ENCODE measurements at places on chromosomes 2 and 18.
A peak's percentile ranks its signal among the peaks of the same experiment; 100 is the strongest.

- peak; percentile 73 for DNase-seq
Measured at GRCh38 chr2:239369631-239370161, 31.1 kb downstream of the HDAC4 start.

DNA sequence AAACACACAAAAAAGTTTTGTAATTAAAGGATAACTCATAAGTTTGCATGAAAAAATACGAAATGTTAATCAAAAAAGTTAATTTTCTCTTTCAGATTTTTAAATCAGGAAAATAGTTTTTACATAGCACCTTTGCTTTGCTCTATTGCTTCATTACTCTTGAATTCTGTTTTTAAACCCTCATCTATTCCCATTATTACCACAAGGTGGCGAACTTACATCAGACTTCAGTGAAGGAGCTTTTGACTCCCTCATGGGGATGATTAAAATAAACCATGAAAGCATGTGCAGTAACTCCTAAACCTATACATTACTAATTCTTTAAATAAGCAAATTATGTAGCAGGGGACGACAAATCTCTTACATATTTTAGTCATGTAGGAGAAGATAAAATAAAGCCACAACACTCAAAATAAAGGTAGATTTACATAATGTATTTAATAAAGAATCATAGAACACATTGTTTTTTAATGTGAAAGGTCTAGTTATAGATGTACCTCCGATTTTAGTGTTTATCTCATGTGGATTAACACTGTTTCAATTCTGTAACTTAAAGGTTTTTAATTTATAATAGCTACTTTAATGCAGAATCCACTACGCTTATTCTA, 105.2 kb downstream of the NETO1 start:
- peak; percentile 46 for DNase-seq

- no peak for DNase-seq
Measured at GRCh38 chr2:214542866-214543265, 132.0 kb downstream of the VWC2L start.

- no peak for DNase-seq
Measured at GRCh38 chr2:213766465-213766901, 482.2 kb downstream of the SPAG16 start.

DNA sequence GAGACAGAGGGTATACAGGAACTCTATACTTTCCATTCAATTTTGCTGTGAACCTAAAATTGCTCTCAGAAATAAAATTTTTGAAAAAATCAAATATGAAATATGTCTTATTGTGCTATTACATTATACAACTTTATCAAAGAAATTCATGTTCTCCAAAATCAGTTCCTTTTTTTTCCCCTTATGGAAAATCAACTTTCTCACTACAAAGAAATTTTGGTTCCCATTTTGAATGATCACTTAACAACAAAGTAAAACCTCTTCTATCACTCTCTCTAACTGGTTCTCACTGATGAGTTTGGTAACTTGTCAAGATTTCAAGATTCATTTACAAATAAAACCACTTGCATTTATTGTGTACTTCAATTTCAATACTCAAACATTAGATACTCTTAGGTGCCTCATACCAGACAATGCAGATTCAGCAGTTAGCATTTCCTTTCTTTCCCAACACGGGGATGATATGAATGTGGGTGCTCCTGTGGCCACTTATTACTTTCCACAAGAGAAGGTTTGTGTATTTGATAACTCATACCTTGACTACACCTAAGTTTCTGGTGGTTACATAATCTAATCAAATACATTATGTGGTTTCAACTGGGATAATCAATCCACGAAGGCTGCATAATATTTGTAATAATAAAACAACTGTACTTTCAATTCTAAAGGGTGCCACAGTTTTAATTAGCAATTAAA, 6.4 kb downstream of the PSME4 start:
- DNase-seq, result no peak

DNA sequence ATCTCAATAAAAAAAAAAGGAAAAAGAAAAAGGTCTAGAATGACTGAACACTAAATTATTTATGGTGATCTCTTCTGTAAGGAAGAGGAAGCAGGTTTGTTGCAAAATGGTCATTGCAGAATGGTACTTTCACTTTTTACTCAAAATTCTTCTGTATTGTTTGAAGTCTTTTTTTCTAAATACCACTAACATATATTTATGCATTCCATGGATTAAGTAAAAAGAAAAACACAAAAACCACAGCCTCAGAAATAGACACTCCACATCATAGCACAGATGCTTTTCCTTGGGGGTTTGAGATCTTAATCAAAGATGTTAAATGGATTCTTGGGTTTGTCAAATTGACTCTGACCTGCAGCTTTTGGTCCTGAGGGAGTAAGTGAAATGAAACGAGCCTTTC, 47.4 kb downstream of the RHOB start:
- no peak for DNase-seq

DNA sequence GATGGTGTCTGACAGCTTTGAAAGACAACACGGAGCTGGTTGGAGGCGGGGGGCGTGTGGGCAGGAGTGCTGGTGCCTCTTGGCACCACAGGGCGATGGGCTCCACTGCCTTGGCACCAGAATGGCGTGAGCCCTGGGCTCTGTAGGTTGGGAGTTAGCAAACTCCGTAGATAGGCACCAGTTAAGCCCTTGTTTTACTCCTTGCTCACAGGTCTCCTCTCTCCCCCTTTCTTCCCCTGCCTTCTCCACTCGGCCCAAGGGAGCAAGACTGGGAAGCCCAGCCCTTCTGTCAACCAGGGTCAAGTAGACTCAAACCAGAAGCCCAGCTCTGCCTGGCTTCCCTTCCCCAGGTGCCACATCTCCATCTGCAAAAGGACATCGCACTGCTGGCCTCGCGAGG, 281.7 kb upstream of the ID2 start:
- no peak for DNase-seq

- no peak for DNase-seq
Measured at GRCh38 chr2:193783681-193784080, 1588.9 kb upstream of the TMEFF2 start.

GRCh38 chr2:46956981-46957531, 41.5 kb upstream of the MCFD2 start:
- DNase-seq, result no peak

- DNase-seq, result no peak
Measured at GRCh38 chr2:205103699-205104098, 558.4 kb downstream of the PARD3B start.

DNA sequence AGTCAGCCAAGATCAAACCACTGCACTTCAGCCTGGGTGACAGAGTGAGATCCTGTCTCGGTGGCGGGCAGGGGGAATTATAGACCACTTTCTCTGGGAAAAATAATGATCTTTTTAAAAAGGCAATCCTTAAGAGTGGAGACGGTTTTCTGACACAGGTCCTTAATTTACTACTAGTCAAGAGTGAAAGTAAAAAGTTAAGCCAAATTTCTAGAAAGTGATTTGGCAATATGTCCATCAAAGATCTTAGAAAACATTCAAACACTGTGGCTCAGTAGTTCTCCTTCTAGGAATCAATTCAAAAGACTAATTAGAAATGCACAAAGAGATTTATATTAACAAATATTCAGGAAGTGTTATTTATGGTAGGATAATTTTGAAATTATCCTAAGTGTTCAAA, 148.5 kb upstream of the DNMT3A start:
- DNase-seq, result no peak

- no peak for DNase-seq
Measured at GRCh38 chr18:77146249-77147080, 13.9 kb upstream of the MBP start.
